GM12892 (cell line): ENCODE measurements at places on chromosomes 12 and 14.

DNA sequence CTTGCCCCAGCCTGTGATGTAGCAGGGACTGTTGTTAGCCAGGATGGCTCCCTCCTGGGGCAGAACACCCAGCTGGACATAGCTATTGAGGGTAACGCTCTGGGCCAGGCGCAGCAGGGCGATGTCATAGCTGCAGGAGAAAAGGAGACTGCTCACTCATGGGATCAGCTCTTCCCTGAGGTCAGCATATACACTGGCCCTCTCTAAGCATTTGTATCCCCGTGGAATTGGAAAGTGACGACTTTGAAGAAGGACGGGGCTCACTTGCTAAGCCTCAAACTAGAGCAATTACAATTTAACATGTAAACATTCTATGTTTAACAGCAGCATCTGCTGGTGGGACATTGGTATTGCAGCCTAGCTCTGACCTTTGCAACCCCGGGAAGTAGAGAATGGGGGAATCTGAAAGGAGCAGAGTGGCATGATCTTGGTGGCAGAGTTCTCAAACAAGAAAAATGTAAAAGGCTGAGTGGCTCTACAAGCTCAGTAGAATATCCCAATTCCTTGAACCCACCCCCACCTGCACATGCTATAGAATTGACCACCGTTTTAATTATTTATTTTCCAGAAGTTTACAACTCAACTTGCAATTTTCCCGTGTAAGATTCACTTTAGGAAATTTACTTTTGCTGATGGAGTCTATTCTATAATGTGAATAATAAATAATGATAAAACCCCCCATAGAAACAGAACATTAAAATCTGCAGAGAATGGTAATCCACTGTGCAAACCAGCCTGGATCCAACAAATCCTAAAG, 5.0 kb downstream of the CELA1 start:
- peak; percentile 50 for DNase-seq

DNA sequence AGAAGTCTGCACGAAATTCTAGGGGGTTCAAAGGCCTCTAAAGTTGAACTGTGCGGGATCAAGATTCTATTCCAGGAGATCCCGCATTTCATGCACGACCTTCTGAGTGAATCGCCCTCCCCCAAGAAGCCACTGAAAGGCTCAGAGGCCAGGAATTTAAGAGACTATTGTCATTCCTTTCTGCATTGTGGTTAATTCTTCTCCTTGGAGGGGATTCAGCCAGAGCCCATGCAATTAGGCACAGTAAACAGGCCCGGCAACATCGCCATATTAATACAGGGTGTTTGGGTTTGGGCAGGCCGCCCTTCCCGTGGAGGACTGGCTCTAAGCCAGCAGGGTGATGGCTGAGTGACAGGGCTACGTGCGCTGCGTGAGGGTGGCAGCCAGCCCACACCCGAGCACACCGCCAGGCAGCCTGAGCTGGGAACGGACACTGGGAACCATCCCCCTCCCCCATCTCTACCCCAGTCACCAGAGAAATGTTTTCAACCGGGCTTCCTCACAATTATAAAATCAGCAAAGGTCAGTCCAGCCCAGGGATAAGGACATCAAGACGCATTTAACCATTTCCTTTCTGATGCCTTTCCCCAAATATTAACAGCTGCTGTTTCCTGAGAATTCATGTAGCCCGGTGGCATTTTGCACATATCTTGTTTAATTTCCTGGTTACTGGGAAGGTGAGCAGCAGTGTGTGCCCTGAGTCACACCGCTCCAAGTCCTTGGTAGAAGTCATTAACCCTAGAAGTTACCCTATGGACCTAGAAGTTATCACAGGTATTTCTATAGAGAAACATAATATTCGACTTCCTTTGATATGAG, 12.5 kb downstream of the EGLN3 start:
- DNase-seq: no peak

GRCh38 chr14:68951035-68951797, 27.9 kb downstream of the ACTN1 start:
- DNase-seq: no peak

DNA sequence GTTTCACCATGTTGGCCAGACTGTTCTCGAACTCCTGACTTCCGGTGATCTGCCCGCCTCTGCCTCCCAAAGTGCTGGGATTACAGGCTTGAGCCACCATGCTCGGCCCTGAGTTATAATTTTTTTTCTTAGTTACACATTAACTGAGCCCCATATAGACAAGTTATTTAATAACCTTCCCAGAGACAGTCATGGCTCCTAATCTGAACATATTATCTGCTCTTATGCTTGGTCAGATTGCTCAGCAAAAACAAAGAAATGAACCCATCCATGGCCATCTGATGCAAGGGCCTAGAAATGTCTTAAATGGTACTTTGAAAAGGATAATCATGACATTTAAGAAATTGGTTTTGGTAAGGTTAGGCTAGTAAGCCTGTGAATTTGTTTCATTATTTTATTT, 13.0 kb downstream of the SAMD15 start:
- DNase-seq: no peak

- DNase-seq: no peak
Observed at GRCh38 chr14:71645656-71646055, 286.6 kb upstream of the RGS6 start.

DNA sequence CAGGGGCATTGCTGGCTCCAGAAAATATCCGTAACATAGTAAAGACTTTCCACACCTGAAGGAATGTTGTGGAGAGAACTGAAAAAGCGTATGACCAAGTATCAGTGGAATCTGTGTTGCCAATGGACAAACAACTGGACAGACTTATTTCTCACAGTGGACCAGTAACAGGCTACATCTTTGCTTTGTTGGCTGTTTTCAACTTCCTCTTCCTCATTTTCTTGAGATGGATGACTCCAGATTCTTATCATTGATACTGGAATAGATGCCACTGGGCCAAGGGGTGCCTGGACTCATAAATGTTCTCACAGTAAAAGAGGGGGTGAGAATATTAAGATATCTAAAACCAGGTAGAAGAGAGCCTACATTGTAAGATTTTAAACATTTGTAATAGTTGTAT, 6.4 kb downstream of the GAS2L3 start:
- no peak for DNase-seq
